Activated T-helper 1 cell treated with anti-CD3 and anti-CD28 coated beads, Interleukin-12 subunit alpha, Interleukin-12 subunit beta, Interleukin-2, Interleukin-4 antibody, amounts not matched to agents 30 ng/mL and 10 ng/mL and 1 ng/mL, durations not matched to agents 14 hours and 24 hours and 36 hours (primary cell): ENCODE measurements at places on chromosomes 2 and 18.

- H3K4me1 ChIP-seq, result no peaks in the 10 kb centered on the region
- H3K36me3 ChIP-seq, result no peaks in the 10 kb centered on the region
- no peak for DNase-seq
- peaks cover 50% of the 10 kb centered on the region for H3K27me3 ChIP-seq
- H3K4me3 ChIP-seq, result no peak overlapping the region
- no peak overlapping the region for H3K27ac ChIP-seq
Observed at GRCh38 chr2:29922605-29923004, 1.2 kb upstream of the ALK start.

DNA sequence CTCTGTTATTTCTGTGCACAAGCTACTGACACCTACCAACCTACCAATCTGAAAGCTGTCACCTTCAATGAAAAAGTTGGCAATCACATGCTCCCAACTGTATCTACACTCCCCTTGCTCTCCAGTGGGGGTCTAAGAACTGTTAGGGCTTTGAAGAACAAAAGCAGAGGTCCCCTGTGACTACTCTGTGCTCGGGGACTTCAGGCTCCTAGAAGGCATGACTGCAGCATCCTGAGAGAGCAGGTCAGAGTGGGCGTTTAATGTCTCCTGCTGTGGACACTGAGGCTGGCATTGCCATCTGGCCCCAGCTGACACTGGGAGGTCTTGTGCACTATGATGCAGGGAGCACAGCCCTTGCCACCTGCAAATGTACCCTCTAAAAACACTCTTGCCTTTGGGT lies 93.3 kb downstream of the ACTR2 start:
- peaks cover 3% of the 10 kb centered on the region for H3K27me3 ChIP-seq
- no peak overlapping the region for H3K27ac ChIP-seq
- H3K4me3 ChIP-seq, result no peak overlapping the region
- peaks cover 4% of the 10 kb centered on the region for H3K36me3 ChIP-seq
- H3K4me1 ChIP-seq, result peaks cover 14% of the 10 kb centered on the region
- no peak for DNase-seq

DNA sequence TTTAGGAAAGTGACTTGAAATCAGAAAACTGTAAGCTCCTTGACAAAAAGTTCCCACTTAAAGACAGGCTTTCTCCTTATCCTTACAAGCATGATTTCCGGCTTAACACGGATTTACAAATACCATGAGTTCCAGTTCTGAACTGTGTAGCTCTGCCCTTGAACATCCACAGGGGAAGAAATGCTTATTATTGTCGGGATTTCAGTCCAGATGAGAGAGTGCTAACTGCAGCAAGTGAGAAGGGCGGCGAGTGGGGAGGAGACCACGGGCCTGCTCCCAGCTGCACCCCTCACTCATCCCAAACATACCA lies 73.1 kb downstream of the LRRC30 start:
- no peak for DNase-seq
- no peaks in the 10 kb centered on the region for H3K27me3 ChIP-seq
- no peaks in the 10 kb centered on the region for H3K36me3 ChIP-seq
- no peak overlapping the region for H3K4me3 ChIP-seq
- no peaks in the 10 kb centered on the region for H3K4me1 ChIP-seq

GRCh38 chr2:216555274-216555673 lies 56.6 kb downstream of the RPL37A start:
- H3K36me3 ChIP-seq, result no peaks in the 10 kb centered on the region
- no peak overlapping the region for H3K27ac ChIP-seq
- H3K4me3 ChIP-seq, result no peak overlapping the region
- no peak for DNase-seq
- H3K4me1 ChIP-seq, result no peaks in the 10 kb centered on the region
- H3K27me3 ChIP-seq, result peaks cover 7% of the 10 kb centered on the region

DNA sequence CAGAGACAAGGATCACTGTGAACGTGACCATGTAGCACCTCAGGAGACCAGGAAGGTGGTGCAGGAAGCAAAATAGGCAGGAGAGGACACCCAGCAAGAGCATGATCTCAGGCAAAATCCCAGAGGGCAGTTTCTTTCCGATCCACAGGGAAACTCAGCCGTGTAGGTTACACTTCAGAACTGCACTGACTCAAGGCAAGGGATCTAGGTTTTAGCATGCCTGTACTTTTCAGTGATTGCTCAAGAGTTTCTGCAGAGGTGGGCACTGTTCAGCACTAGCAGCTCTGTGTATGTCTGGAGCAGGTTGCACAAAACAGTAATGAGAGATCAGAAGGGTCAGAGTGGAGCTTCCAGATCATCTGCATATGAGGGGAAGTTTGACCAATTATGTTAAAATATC lies 116.7 kb upstream of the RNF152 start:
- no peaks in the 10 kb centered on the region for H3K36me3 ChIP-seq
- no peaks in the 10 kb centered on the region for H3K27me3 ChIP-seq
- no peaks in the 10 kb centered on the region for H3K4me1 ChIP-seq
- DNase-seq, result no peak
